ENCODE measurements at places on chromosomes 13 and 19.
A peak's percentile ranks its signal among the peaks of the same experiment; 100 is the strongest.

DNA sequence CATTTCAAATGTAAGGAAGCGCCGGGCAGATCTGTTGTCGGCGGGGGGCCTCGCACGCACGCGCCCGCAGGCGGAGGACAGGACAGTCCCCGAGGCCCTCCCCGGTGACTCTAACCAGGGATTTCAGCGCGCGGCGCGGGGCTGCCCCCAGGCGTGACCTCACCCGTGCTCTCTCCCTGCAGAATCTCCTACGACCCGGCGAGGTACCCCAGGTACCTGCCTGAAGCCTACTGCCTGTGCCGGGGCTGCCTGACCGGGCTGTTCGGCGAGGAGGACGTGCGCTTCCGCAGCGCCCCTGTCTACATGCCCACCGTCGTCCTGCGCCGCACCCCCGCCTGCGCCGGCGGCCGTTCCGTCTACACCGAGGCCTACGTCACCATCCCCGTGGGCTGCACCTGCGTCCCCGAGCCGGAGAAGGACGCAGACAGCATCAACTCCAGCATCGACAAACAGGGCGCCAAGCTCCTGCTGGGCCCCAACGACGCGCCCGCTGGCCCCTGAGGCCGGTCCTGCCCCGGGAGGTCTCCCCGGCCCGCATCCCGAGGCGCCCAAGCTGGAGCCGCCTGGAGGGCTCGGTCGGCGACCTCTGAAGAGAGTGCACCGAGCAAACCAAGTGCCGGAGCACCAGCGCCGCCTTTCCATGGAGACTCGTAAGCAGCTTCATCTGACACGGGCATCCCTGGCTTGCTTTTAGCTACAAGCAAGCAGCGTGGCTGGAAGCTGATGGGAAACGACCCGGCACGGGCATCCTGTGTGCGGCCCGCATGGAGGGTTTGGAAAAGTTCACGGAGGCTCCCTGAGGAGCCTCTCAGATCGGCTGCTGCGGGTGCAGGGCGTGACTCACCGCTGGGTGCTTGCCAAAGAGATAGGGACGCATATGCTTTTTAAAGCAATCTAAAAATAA is 18.2 kb downstream of the IL17D start:
- peak; percentile 68 for DNase-seq

DNA sequence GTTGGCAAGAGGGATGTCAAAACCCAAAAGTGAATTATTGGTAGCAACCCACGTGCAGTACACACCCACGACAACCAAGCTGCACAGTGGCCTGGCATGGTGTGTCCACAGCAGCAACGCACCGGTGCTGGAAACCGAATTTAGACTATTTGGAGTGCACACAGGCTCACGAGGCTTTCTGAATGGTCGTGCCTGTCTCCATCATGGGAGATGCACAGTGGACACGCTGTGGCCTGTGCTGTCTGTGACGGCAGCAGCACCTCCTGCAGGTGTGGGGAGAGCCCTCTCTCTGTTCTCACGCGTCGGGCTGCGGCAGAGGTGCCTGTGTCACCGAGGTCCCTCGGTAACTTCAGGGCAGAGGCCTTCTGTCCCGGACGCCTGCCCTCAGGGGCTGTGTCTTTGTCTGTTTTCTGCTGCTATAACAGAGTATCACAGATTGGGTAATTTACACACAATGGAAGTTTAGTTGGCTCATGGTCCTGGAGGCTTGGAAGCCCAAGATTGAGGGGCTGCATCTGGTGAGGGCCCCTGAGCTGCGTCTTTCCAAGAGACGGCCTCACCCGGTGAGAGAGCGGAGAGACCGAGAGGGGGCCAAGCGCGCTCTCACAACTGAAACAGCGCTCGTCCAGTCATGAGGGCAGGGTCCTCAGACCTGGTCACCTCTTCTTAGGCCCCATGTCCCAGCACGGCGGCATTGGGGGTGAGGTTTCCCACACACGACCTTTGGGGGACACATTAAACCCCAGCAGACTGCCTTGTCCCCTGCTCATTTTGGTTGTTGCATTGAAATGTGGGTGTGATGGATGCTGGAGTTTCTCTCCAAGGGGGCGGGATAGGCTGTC is 9.1 kb upstream of the MCF2L start:
- no peak for DNase-seq

DNA sequence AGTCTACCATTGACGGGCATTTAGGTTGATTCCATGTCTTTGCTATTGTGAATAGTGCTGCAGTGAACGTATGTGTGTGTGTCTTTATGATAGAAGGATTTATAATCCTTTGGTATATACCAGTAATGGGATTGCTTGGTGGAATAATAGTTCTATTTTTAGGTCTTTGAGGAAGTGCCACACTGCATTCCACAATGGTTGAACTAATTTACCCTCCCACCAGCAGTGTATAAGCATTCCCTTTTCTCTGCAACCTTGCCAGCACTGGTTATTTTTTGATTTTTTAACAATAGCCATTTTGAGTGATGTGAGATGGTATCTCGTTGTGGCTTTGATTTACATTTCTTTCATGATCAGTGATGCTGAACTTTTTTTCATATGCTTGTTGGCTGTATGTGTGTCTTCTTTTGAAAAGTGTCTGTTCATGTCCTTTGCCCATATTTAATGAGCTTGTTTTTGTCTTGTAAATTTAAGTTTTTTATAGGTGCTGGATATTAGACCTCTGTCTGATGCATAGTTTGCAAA is 37.5 kb downstream of the RFC3 start:
- no peak for DNase-seq

DNA sequence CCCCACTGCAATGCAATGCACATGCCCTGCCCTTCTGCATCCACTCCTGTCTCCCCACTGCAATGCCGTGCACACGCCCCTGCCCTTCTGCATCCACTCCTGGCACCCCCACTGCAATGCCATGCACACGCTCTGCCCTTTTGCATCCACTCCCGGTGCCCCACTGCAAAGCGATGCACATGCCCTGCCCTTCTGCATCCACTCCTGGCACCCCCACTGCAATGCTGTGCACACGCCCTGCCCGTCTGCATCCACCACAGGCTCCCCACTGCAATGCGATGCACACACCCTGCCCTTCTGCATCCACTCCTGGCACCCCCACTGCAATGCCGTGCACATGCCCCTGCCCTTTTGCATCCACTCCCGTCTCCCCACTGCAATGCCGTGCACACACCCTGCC is 98.1 kb downstream of the KCTD15 start:
- no peak for DNase-seq

- no peak for DNase-seq
Observed at GRCh38 chr13:24276861-24277260, 32.5 kb upstream of the C1QTNF9 start.

GRCh38 chr19:38744298-38744681 is at the start of gene CAPN12:
TSS of gene CAPN12 (minus strand) at chr19:38744474. CDS start at chr19:38744165, 309 bp downstream.
- DNase-seq = no peak

Measured in umbilical cord (tissue), 2 donors.